ENCODE measurements at places on chromosomes 5 and 9. TPM values are rescaled to one million over a fixed set of nuclear protein-coding genes. Genes with fewer than 3 reads are reported as not detected.
A peak's percentile ranks its signal among the peaks of the same experiment; 100 is the strongest.

SLC4A9 gene
- not detected for polyA plus RNA-seq

TAF11L10 gene
- polyA plus RNA-seq, result not detected

POLR1E gene
- polyA plus RNA-seq, result 15.1 TPM

GRCh38 chr9:76684213-76684612, 80.0 kb upstream of the PCA3 start:
- H3K27ac ChIP-seq, result no peak overlapping the region
- H3K36me3 ChIP-seq, result no peaks in the 10 kb centered on the region
- no peak for DNase-seq
- no peaks in the 10 kb centered on the region for H3K27me3 ChIP-seq
- peaks cover 17% of the 10 kb centered on the region for H3K4me1 ChIP-seq
- no peak overlapping the region for H3K4me3 ChIP-seq

DNA sequence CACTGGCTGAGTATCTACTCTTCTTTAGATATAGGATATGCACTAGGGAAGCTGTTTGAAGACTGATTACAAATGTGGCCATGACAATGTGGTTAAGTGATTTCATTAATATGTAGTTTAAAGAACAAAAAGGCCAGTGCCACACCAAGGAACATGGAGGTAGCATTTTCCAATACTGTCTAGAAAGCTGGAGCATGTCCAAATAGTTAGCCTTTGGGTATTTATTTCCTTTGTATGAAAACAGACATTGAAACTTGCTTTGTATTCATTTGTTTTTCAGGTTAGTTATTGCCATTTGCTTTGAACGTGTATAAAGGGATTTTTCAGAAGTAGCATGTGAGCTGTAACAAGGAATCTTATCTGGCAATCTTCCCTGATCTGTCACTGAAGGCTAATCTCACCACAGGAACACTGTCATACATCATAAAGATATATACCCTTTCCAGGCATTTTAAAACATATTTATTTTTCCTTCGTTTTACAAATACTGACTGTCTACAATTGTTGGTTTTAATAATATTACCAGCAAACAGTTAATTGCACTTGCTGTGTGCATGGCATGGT, 93.4 kb downstream of the PLPPR1 start:
- H3K4me3 ChIP-seq, result no peak overlapping the region
- H3K27me3 ChIP-seq, result no peaks in the 10 kb centered on the region
- no peaks in the 10 kb centered on the region for H3K36me3 ChIP-seq
- DNase-seq, result no peak
- no peak overlapping the region for H3K27ac ChIP-seq
- H3K4me1 ChIP-seq, result no peaks in the 10 kb centered on the region

DNA sequence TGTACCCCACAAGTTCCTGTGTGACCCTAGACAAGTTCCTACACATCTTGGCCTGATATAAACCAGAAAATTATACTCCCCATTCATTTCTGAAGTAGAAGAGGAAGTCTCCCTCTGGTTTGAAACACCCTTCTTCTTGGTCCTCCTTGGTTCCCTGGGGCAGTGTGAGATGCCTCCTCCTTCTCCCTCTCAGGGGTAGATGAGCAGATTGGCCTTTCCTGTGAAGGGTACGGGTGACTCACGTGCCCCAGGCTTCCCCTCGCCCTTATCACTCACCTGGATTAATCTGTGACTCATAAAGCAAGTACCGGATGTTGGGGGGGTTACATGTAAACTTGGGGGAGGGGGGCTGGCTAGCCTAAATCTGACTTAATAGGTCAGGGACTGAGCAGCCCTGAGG, 11.1 kb upstream of the AQP3 start:
- peaks cover 34% of the 10 kb centered on the region for H3K36me3 ChIP-seq
- peaks cover 5% of the 10 kb centered on the region for H3K4me1 ChIP-seq
- H3K4me3 ChIP-seq, result no peak overlapping the region
- H3K27me3 ChIP-seq, result no peaks in the 10 kb centered on the region
- H3K27ac ChIP-seq, result peak overlapping the region; percentile 69

- H3K4me1 ChIP-seq, result peaks cover 11% of the 10 kb centered on the region
- no peaks in the 10 kb centered on the region for H3K27me3 ChIP-seq
- no peaks in the 10 kb centered on the region for H3K36me3 ChIP-seq
- no peak overlapping the region for H3K27ac ChIP-seq
- no peak overlapping the region for H3K4me3 ChIP-seq
- DNase-seq, result no peak
Measured at GRCh38 chr5:164351245-164351834, 845.9 kb downstream of the MAT2B start.

DNA sequence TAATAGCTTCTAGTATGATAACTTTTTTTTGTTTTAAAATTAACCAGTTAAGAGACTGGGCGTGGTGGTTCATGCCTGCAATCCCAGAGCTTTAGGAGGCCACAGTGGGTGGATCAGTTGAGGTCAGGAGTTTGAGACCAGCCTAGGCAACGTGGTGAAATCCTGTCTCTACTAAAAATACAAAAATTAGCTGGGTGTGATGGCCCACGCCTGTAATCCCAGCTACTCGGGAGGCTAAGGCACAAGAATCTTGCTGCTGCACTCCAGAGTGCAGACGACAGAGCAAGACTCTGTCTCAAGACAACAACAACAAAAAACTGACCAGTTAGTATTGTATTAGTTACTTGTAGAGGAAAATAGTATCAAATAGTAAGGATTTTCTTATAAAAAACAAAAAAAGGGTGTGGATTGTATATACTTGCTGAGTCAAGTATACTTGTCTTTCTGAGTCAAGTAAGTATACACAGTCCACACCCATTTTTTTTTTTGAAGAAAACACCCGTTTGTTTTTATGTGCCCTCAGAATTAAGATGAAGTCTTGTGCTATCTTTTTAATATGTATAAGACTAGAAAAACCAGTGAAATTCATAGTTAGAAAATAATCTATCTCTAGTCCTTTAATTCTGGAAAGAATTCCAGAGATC, 25.3 kb downstream of the UBAP1 start:
- H3K36me3 ChIP-seq, result peaks cover 3% of the 10 kb centered on the region
- no peak overlapping the region for H3K4me3 ChIP-seq
- no peaks in the 10 kb centered on the region for H3K4me1 ChIP-seq
- DNase-seq, result no peak
- H3K27me3 ChIP-seq, result no peaks in the 10 kb centered on the region
- H3K27ac ChIP-seq, result no peak overlapping the region

- DNase-seq, result peak; percentile 23
- H3K4me1 ChIP-seq, result no peaks in the 10 kb centered on the region
- H3K36me3 ChIP-seq, result no peaks in the 10 kb centered on the region
Measured at GRCh38 chr5:55102348-55102747, at the start of gene GZMA. TSS of gene GZMA (plus strand) at chr5:55102646. CDS start at chr5:55102683, 37 bp downstream.

DNA sequence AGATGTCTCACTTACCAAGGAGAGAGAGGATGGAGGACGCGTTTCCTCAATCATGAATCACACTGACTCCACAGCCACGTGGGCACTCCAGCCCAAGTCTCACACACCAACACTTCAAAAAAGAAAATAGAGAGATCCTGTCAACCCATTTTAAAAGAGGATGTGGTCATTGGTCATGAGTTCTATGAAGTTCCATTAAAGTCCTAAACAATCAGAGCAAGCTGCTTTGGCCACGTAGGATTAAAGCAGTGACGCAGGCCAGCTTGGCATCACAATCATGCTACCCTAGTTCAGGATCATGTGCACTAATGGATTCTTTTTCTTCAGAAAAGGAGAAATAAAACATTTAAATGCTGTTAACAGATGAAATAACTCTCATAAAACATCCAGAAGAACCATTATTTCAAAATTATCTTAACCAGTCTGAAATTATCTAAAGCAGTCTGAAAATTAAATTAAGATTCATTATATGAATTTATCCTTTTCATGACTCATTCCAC, 108.1 kb downstream of the SEMA5A start:
- no peak for DNase-seq
- no peak overlapping the region for H3K4me3 ChIP-seq
- no peaks in the 10 kb centered on the region for H3K27me3 ChIP-seq
- H3K4me1 ChIP-seq, result no peaks in the 10 kb centered on the region

- H3K4me1 ChIP-seq, result no peaks in the 10 kb centered on the region
- no peak for DNase-seq
- H3K27ac ChIP-seq, result no peak overlapping the region
- H3K4me3 ChIP-seq, result no peak overlapping the region
- H3K27me3 ChIP-seq, result no peaks in the 10 kb centered on the region
Measured at GRCh38 chr9:123402981-123403509, 47.0 kb downstream of the CRB2 start.

GRCh38 chr5:84729326-84729725, 344.6 kb upstream of the EDIL3 start:
- H3K36me3 ChIP-seq, result no peaks in the 10 kb centered on the region
- DNase-seq, result no peak
- H3K27me3 ChIP-seq, result no peaks in the 10 kb centered on the region
- no peaks in the 10 kb centered on the region for H3K4me1 ChIP-seq

GRCh38 chr9:137672907-137673791, 54.3 kb downstream of the EHMT1 start:
- H3K27ac ChIP-seq, result no peak overlapping the region
- H3K4me3 ChIP-seq, result no peak overlapping the region
- peaks cover 5% of the 10 kb centered on the region for H3K36me3 ChIP-seq
- DNase-seq, result peak; percentile 64
- H3K4me1 ChIP-seq, result peaks cover 4% of the 10 kb centered on the region

- H3K27ac ChIP-seq, result no peak overlapping the region
- no peaks in the 10 kb centered on the region for H3K4me1 ChIP-seq
- peak; percentile 95 for DNase-seq
- H3K27me3 ChIP-seq, result no peaks in the 10 kb centered on the region
Measured at GRCh38 chr5:180868960-180869359, 7.9 kb upstream of the ZFP62 start.

DNA sequence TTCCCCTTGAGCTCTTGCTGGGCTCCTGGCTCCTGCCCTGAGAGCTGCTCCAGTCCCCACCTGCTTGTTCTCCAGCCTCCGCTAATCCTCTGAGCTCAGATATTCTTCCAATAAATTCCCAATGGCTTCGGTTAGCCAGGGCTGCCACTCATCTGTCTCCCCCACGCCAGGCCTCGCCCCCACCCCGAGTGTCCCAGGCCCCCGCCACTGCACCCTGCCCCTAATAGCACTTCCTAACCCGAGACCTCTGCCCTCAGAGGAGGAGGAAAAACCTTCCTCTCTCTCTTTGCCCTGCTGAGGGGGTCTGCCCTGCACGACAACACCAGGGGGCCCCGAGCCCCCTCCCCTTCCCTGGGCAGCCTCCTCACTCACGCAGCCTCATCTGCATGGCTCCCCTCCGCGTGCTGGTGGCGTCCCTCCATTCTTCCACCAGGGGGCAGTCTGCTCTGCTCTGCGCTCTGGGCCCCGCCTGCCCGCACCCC, 5.4 kb upstream of the LCN15 start:
- peak; percentile 47 for DNase-seq
- no peaks in the 10 kb centered on the region for H3K4me1 ChIP-seq
- H3K27ac ChIP-seq, result no peak overlapping the region
- no peaks in the 10 kb centered on the region for H3K36me3 ChIP-seq

GRCh38 chr5:22541037-22541436, 312.1 kb downstream of the CDH12 start:
- DNase-seq, result no peak
- no peaks in the 10 kb centered on the region for H3K4me1 ChIP-seq
- H3K36me3 ChIP-seq, result no peaks in the 10 kb centered on the region
- no peak overlapping the region for H3K4me3 ChIP-seq

DNA sequence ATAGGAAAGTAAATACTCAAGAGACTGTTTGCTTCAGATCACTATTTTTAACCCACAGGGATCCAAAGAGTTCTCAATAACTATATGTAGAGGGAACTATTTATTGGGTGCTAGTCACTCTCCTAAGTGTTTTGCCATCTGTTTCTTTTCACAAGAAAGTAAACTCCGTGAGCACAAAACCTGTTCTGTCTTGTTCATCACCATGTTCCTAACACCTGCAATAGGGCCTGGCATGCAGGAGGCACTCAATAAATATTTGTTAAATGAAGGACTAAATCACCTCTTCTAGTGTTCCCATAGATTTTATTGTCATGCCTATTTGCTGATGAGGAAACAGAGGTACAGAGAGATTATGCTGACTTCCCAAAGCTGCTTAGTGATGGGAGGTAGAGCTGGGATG, 118.2 kb downstream of the VCAN start:
- no peak for DNase-seq
- H3K27ac ChIP-seq, result no peak overlapping the region
- no peaks in the 10 kb centered on the region for H3K27me3 ChIP-seq
- H3K4me1 ChIP-seq, result no peaks in the 10 kb centered on the region
- H3K36me3 ChIP-seq, result no peaks in the 10 kb centered on the region
- no peak overlapping the region for H3K4me3 ChIP-seq

DNA sequence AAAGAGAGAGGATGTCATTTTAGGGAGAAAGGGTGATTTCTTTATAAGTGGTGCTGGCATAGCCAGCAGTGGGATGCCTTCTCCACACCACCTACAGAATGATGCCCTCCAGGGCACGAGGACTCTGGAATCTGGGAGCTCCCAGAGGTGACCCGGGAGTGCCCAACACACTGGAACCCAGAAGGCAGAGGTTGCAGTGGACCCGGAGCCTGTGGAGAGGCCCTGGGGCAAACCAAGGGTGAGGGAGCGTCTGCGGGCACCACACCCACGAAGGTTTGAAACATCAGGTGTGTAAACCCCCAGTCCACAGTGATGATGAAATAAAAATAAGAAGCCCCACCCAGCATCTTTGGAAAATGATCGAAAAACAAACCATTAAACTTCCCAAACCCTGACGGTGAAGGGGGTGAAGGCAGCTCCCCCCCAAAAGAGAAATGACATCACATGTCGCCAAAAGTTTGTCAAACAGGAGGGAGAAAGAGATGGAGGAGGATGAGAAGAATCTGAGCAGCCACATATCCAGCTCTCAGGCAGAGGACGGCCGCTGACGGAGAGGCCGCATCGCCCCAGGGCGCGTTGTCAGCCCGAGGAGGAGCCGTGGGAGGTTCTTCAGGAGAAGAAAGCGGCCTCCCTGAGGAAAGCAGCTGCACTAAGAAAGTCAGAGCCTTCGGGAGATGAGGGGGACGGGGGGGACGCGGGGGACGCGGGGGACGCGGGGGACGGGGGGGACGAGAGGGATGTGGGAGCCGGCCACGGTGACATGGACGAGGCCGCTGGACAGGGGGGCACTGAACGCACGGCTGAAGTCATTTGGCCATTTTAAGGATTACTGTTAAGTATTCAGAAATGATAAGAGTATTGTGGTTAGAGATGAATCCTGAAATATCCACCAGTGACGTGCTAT, 43.1 kb upstream of the NSMF start:
- H3K27ac ChIP-seq, result no peak overlapping the region
- H3K27me3 ChIP-seq, result no peaks in the 10 kb centered on the region
- no peaks in the 10 kb centered on the region for H3K4me1 ChIP-seq
- peaks cover 6% of the 10 kb centered on the region for H3K36me3 ChIP-seq

- H3K27me3 ChIP-seq, result no peaks in the 10 kb centered on the region
- H3K4me3 ChIP-seq, result no peak overlapping the region
- DNase-seq, result no peak
- no peak overlapping the region for H3K27ac ChIP-seq
Measured at GRCh38 chr5:111942201-111942600, 185.2 kb upstream of the NREP start.

DNA sequence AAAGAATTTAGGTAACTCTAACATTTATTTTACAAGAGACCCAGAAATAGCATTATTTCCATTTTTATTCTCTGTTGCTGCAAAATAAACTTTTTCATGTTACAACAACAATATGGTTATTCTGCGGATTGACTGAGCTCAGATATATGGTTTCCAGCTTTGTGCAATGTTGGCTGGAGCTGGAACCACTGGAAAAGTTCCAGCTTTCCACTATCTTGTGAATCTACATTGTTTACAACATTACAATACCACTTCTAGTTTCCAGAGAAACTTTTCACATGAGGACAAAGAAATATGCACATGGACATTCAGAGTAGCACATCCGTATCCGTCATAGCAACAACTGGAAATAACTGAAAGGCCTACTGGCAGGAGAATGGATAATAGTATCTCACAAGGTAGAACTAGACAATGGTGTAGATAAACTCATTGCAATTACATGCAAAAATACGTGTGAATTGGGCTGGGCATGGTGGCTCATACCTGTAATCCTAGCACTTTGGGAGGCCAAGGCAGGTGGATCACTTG, 436.1 kb upstream of the ADAMTS16 start:
- H3K36me3 ChIP-seq, result no peaks in the 10 kb centered on the region
- no peak for DNase-seq
- H3K27me3 ChIP-seq, result no peaks in the 10 kb centered on the region
